ENCODE measurements at places on chromosomes 16 and 17.

- DNase-seq = no peak
These were observed 55.9 kb downstream of the ANKRD11 start for GRCh38 chr16:89434490-89434889.

- DNase-seq = no peak
These were observed 6.4 kb downstream of the WNT3 start for GRCh38 chr17:46811978-46812583.

DNA sequence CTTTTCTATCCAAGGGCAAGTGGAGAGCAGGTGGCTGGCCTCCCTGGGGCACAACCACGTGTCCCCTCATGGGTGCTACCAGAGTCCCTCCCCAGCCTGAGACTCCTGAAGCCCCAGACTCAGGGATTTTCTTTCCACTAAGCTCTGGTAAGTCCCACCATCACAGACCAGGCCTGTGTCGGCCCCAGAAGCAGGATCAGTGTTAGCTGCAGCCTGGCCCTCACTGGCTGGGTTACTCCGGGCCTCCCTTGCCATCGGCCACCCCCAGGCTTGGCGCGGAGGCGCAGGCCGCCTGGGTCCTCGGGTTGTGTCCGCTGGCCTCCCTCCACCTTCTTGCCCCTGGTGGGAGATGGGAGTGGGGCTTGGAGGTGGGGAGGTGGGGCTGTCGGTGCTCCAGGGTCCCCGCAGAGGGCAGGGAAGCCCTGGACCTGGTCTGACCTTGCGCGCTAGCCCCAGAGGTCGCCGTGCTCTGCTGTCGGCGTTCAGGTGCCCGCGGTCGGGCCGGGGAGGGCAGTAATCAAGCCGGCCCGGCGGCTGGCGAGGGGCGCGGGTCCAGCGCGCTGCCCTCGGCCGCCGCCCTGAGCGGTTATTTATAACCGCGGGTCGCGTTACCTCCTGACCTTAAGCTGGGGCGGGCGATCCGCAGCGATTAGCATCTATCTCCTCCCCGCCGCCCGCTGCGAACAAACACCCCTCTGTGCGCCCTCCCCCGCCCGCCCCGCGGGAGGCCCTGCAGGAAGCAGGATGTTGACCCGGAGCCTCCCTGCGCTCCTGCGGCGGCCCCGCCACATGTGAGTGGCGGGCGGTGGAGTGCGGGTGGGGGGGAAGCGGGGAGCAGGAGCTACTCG is 78.1 kb upstream of the TOB1 start:
- peak; percentile 85 for DNase-seq

DNA sequence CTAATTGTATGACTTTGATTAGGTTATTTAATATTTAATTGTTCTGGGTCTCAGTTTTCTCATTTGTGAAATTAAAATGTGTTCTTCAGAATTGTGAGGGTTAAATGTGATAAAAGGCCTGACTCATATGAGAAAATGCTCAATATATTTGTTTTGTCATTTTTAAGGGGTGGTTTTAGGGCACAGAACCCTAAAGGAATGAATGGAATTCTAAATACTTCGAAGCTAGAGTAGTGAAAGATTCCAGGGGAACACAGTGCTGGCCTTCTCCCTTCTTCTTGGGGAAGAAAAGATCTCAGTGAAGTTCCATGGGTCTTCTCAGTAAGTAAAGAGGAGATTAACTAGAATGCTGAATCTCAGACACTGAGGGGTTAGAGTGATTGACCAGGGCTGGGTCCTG is 3.9 kb upstream of the SMPD3 start:
- DNase-seq = no peak

DNA sequence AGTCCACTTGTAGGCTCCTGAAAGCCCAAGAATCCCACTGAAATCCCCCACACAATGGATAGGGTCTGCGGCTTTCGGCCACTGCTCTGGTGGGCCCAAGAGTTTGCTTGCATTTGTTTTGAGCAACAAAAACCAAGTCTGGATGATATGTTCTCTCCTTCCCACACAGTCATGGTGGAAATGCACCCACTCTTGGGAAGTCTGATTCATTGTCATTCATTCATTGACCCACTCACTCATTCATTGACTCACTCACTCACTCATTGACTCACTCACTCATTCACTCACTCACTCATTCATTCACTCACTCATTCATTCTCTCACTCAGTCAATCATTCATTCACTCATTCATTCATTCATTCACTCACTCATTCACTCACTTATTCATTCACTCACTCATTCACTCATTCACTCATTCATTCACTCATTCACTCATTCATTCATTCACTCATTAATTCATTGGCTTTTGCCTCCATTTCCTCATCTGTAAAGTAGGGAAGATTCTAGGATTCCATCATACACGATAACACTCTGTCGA is 2.2 kb upstream of the CA5A start:
- DNase-seq = no peak

DNA sequence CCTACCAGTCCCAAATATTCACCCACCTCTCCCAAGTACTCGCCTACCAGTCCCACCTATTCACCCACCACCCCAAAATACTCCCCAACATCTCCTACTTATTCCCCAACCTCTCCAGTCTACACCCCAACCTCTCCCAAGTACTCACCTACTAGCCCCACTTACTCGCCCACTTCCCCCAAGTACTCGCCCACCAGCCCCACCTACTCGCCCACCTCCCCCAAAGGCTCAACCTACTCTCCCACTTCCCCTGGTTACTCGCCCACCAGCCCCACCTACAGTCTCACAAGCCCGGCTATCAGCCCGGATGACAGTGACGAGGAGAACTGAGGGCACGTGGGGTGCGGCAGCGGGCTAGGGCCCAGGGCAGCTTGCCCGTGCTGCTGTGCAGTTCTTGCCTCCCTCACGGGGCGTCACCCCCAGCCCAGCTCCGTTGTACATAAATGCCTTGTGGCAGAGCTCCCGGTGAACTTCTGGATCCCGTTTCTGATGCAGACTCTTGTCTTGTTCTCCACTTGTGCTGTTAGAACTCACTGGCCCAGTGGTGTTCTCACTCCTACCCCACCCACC is 29.8 kb downstream of the POLR2A start:
- no peak for DNase-seq

GRCh38 chr17:58234512-58234911 is 3.9 kb upstream of the LPO start:
- no peak for DNase-seq

DNA sequence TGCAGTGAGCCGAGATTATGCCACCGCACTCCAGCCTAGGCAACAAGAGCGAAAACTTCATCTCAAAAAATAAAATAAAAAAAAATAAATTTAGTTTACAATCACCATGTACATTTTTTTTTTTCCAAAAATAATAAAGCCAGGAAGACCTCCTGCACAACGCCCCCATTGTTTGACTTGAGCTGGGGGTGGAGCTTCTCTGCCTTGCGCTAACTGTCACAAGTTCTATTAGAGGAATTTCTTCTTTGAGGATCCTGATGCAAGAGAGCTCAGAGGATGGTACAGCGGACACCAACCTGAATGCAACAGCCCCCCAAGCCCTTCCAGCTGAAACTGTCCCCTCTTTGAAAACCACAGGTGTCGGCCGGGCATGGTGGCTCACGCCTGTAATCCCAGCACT is 24.9 kb upstream of the CBX4 start:
- DNase-seq = no peak

- no peak for DNase-seq
These were observed 12.3 kb downstream of the CPNE2 start for GRCh38 chr16:57104706-57105105.

- no peak for DNase-seq
These were observed 46.0 kb downstream of the GLG1 start for GRCh38 chr16:74560912-74561311.

- no peak for DNase-seq
These were observed 2.1 kb upstream of the MRPL28 start for GRCh38 chr16:372302-372983.

- no peak for DNase-seq
These were observed 34.9 kb downstream of the PECAM1 start for GRCh38 chr17:64355536-64356303.

- no peak for DNase-seq
These were observed 29.8 kb downstream of the ITGAE start for GRCh38 chr17:3771140-3771539.

DNA sequence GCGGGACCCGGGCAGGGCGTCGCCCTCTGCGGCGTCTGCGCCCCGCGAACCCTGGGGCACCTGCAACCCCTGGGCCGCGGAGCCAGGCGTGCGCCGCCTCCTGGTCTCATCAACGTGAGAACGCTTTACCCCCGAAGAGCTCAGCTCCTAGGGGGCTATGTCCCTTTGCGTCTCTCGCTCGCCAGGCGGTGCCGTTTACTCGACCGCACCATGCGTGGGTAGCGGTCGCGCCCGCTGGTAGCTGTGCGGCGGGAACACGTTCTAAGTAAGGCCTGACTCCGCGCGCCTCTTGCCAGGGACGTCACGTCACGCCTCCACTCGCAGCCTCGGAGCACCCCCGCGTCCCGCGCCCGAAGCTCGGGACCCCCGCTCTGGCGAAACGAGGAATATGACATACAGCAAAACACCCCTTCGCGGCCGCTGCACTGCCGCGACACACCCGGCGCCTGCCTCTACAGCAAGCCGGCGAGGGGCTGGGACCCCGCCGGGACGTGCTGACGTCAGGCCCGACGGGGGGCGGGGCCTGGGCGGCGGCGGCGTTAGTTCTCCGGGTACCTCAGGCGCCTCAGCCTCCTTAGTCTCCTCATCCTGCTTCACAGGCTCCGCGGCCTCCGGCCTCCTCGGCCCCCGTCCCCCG is at the start of gene RAB11FIP3:
TSS of gene RAB11FIP3 (plus strand) at position 568 of the 637 bp plus-strand sequence. CDS start 358 bp downstream, outside the sequence.
- DNase-seq = peak; percentile 83

DNA sequence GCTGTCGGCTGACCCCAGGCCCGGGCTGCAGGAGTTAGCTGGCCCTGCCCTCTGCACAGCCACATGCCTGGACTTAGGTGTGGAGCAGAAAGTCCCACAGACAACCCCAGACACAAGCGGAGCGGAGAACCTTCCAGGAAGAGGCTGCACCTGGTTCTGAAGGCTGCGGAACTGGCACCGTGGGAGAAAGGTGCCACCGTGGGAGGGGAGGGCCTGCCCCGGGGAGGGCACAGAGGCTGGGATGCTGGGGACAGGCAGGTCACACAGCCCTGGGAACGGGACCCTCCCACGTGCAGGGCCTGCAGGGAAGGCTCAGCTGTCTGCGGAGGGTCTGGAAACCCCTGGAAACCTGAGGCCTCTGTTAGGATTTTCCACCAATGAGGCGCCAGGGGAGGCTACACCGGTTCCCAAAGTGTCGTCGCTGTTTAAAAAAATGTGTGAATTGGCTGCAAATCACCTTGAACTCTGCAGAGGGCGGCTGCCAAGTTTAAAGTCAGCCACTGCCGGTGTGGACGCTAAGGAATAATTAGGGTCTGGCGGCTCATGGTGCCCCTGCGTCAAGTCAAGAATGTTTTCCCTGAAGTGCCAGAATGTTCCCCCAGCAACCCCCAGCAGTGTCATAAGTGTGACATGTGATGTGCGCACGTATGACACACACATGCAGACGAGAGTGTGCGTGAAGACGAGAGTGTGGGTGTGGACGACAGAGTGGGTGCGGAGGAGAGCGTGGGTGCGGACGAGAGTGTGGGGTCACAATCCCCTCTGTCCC is 50.9 kb upstream of the PABPN1L start:
- no peak for DNase-seq

DNA sequence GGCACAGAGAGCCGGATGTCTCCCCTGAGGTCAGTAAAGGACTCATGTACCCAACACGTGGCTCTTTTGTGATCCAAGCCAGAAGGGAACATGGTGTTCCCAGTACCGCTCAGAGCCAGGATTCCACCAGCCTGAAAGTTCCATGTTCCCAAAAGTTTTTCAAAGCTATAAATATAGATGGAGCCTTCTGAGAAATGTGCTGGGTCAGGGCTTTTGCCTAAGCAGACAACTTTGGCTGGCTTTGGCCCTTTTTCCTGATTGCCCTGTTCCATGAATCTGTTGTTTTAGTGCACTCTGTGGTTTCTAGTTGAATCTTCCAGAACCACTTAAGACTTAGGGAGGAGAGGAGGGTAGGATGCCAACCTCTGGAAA is 128.5 kb upstream of the HS3ST2 start:
- DNase-seq = no peak

DNA sequence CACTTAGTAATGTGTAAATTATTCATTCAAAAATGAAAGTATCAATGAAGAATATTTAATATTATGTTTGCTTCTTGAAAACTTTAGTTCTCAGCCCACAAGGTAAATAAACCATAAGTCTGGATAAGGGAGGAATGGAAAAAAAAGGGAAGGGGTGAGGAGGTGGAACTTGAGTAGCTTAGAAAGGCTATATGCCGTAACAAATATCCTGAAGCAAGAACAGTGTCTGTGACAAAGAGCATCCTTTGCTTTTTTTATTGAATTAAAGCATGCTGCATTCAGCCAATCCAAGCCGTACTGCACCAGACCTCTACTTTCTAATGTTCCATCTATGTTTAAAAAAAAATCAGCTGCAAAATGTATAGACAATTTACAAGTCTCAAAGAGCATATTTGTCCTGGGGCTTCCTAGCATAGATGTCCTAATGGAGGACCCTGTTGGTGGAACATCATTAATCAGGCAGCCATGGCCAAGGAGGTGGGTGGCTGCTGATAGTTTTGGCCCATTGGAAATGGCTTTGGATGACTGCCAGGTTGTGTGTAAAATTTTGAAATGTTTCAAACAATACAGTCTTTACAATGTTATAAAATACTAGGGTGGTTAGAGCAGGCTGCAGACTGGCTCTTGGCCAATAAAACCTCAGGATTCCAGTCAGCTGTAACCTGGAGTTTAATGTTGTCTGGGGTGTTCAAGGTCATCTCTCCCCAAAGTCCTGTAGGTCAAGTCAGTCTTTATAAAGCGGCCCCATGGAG is 895.8 kb upstream of the SOX9 start:
- no peak for DNase-seq

DNA sequence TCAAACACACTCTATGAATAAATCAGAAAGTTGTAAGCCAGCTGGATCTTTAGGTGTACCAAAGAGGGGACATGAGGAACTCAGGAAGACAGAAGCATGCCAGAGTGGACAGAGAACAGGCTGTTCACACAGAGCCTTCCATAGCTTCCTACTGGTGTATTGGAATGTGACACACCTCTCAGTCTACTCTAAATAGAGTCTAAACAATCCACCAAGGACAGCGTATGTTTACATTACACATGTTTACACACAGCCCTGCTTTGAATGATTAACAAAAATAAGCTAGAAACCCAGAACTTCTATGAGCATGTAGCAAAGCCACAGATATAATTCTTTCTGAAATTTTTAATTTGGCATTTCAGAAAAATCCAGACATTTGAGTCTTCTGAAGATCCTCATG is 1279.0 kb upstream of the CDH8 start:
- no peak for DNase-seq

- DNase-seq = no peak
These were observed 6.3 kb upstream of the KRT222 start for GRCh38 chr17:40671282-40671681.
